ENCODE measurements at places on chromosomes 11 and 22.

DNA sequence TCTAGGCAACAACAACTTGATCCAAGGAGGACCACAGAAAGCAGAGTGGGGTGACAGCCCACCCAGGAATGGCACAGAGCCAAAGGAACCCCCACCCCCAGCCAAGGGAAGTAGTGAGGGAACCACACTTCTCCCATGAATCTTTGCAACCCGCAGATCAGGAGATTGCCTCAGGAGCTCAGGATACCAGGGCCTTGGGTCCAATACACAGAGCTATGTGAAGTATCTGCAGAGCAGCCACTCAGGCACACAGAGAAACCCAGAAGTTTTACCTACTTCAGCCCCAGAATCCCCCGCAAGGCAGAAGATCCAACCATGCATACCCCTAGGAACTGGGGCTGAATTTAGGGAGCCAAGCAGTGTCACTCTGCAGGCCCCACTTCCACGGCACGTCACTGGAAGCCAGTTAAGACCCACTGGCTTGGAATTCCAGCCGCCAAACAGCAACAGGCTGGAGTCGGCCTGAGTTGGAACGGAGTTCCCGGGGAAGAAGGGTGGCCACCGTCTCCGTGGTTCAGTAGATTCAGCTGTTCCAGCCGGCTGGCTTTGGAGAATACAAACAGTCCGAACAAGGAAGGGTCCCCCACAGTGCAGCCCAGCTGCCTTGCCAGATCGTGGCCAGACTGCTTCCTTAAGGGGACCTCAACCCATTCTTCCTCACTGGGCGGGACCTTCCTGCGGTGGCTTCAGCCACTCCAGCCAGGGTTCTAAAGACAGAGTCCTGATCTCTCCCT is 174.1 kb downstream of the TTC28 start:
- DNase-seq, result no peak

DNA sequence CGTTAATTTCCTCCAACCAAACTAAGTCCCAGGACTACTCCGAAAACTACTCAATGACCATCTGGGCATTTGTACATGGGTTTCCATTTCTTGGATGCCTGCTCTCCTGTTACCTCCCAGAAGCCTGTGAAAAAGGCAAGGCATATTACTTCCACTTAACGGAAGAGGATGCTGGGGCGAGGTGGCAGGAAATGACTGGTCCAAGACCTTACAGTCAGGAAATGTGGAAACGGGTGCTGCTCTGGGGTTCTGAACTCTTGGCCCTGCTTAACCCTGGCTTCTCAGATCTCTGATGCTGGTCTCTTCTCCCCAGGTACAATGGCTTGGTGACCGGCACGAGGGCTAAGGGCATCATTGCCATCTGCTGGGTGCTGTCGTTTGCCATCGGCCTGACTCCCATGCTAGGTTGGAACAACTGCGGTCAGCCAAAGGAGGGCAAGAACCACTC is 12.9 kb downstream of the ADORA2A start:
- DNase-seq, result no peak

- no peak for DNase-seq
These were observed 5.6 kb downstream of the DDB2 start for GRCh38 chr11:47220401-47220821.

GRCh38 chr11:44516688-44517507 is 48.6 kb upstream of the CD82 start:
- no peak for DNase-seq

DNA sequence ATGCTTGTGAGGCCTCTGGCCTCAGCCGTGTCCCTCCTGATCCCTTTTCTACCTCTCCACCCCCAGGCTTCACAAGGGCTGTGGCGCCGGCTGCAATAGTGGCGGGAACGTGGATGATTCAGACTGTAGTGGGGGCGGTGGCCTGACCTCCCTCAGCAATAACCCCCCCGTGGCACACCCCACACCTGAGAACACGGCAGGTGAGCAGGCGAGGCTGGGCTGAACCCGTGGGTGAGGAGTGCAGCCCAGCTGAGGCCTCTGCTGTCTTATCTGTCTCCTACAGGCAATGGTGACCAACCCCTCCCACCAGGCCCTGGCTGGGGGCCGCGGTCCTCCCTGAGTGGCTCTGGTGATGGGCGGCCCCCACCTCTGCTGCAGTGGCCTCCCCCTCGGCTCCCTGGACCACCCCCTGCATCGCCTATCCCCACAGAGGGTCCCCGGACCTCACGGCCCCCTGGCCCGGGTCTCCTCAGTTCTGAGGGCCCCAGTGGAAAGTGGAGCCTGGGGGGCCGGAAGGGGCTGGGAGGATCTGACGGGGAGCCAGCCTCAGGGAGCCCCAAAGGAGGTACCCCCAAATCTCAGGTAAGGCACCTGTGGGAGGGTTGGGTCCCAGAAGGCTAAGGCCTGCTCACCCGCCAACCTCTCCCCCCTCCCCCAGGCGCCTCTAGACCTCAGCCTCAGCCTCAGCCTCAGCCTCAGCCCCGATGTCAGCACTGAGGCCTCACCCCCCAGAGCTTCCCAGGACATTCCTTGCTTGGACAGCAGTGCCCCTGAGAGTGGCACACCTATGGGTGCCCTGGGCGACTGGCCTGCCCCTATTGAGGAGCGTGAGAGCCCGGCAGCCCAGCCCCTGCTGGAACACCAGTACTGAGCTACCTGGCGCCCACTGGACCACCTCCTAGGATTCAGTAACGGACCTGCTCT is 1.5 kb upstream of the SIPA1 start:
- DNase-seq, result no peak

- DNase-seq, result no peak
These were observed 451.3 kb downstream of the OPCML start for GRCh38 chr11:133081020-133081419.

DNA sequence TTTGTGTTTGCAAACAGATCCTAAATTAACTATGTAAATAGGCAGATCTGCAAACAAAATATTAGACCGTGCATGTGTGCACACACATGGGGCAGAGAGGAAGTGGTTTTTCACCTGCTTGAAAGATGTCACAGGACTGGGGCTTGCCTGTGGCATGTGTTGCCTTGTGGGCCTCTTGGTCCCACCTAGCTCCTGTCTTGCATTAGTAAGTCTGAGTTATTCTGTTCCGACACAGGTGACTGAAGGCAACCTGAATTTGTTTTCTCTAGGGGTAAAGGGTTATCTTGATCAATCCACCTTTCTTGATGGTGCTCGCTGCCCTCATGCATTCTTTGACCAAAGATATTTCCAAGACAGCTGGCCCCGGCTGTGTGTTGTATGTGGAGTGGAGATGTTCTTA is 667.5 kb downstream of the NTM start:
- no peak for DNase-seq

DNA sequence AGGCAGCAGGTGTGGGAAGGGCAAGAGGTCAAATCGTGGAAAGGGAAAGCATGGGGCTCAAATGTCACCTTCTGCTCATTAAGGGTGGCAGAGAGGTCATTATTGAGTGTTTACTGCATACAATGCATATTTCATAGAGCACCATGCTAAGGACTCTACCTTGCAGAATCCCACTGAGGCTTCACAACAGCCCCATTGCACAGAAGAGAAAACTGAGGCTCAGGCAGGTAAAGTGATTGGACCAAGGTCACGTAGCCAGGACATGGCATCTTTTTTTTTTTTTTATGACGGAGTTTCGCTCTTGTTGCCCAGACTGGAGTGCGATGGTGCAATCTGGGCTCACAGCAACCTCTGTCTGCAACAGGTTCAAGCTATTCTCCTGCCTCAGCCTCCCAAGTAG is 7.8 kb downstream of the FLRT1 start:
- no peak for DNase-seq

DNA sequence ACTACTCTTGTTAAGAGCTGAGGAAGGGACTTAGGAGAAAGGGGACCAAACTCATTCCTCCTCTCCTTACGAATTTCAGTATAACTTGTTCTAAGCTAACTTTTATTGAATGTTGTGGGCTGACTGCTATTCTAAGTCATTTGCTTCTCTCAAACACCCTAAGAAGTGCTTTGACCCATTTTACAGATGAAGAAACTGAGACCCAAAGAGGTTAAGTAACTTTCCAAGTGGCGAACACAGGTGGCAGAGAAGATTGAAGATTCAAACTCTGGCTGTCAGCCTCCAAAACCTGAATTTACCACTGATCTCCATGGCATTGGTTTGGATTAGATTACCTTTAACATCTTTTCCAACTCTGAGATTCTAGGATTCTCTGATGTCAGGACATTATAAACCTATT is 52.2 kb downstream of the TIMP3 start:
- no peak for DNase-seq

DNA sequence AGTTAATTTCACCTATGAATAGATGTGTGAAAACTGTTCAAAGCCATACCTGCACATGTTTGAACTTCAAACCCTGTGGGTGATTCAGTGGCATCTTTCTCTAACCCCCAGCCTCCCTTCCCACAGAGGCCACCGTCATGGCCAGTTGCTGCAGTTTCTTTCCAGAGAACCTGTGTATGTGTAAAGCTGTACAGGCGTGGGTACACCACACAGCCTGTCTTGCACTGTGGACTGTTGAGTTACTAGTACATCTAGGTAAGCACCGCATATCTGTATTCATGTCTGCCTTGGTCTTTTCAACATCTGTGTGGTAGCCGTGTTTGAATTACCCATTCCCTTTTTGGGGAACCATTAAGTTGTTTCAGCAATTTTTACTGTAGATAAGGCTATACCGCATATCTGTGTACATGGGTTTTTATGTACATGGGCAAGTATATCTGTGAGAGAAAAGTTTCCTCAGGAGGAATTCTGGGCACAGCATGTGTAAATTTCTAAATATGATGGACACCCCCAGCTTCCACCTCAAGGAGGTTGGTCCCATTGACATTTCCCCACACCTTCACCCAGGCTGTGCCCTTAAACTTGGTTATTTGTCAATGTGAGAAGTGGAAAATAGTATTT is 13.9 kb downstream of the NEAT1 start:
- DNase-seq, result no peak

DNA sequence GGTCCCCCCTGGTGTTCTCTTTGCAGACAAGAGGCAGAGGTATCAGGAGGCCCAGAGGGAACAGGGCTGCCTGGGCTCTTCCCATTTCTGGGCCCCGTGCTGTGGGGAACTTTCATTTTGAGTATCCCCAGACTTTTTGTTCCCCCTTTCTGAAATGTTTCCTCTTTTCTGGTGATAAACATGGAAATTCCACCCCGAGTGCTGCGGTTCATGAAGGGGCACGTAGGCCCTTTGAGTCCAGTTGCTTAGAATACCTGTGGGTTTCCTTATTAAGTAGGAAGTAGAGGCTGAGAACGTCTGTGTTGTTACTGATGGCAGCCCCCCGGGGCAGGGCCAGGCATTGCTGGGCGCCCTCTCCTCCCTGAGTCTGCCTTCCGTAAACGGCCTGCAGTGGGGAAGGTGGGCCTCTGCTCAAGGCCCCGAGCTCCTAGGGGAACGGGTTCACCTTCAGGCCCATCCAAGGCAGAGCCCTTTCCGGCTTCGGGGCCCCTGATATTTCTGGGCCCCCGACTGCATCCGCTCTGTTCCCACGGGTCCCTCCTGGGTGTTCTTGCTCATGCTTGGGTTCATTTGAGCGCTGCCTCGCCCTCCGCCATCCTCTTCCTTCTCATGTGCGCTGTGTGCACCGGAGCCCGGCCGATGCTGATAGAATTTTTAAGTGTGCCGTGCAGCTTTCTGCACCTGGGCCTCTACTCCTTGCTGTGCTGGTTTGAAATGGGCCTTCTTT is 12.0 kb downstream of the TBC1D22A start:
- peak; percentile 85 for DNase-seq

GRCh38 chr22:45429424-45429823 is 15.9 kb downstream of the RIBC2 start:
- DNase-seq, result no peak

- no peak for DNase-seq
These were observed 142.6 kb upstream of the BLID start for GRCh38 chr11:122258446-122259194.

DNA sequence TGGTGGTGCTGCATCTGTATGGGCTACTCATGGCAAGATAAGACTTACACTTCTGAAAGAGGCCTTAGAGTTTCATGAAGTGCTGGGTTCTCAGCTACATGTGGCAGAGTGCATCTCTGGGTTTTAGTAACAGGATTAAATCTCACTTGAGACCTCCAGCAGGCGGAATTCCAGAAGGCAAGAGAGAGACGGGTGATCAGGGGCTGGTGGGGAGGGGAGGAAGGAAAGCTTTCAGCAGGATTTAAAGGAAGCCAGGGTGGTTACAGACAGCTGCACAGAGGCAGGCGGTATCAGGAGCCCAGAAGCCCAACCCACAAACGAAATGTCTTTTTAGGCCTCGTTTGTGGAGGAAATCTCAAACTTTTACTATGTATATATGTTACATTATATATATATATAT is 56.2 kb upstream of the CD82 start:
- DNase-seq, result no peak

DNA sequence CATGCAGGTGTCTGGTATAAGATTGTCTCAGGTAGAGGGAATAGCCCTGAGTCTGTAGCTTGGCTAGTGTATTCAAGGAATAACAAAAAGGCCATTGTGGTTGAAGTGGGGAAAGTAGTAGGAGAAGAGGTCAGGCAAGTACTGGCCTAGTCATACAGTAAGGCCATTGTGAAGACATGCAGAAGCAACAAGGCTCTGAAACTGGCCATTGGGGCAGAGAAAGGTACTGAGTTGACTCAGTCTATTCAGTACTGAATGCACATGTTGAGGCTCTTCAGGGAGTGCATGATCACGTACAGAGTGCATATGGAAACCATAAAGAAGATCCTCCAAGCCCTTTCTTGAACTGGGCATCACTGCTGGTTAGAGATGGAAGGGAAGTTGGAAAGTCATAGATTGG is 477.6 kb downstream of the SOX6 start:
- no peak for DNase-seq

DNA sequence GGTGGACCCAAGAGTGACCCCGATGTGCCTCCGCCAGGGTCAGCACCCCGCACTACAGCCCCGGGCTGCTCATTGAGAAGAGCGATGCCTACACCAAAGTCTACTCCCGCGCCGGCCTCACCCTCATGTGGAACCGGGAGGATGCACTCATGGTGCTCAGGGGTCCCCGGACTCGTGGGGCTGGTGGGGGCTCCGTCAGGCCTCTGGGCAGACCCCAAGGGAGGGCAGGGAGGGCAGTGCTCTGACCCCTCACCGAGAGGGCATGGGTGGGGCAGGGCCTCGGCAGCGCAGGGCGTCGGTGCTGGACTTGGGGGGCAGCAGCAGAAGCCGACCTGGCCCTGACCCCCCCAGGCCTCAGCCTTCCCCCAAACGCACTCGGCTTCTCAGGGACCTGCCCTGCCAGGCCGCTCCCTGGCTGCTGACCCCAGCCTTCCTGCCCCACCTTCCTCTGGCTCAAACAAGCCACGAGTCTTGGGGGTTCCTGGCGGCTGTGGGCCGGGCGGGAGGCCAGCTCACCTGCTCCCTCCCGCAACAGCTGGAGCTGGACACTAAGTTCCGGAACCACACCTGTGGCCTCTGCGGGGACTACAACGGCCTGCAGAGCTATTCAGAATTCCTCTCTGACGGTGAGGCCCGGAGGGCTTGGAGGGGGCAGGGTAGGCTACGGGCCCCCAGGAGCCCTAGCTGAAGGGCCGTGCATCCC is 2.9 kb downstream of the MUC2 start:
- no peak for DNase-seq

DNA sequence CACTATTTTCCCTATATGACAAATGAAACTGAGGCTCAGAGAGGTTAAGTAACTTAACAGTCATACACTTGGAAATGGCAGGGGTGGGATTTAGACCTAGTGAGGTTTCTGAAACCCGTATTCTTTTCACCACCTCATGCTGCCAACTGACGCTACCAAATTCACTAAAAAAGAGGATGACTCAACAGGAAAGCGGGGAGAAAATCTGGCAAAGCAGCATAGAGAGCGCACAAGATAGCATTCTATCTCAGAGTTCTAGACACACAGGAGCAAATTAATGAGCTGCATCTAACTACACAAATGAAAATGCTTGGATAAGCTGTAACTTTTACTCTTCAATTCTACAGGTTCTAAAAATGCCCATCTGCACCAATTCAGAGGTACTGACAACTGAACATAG is 136.4 kb downstream of the RBFOX2 start:
- DNase-seq, result no peak

GRCh38 chr11:119207415-119207960 is 1.3 kb downstream of the CBL start:
- no peak for DNase-seq
